Fibroblast of lung (primary cell): ENCODE measurements at places on chromosomes 12 and 14. TPM values are rescaled to one million over a fixed set of nuclear protein-coding genes. Genes with fewer than 3 reads are reported as not detected.
A peak's percentile ranks its signal among the peaks of the same experiment; 100 is the strongest.

- no peaks in the 10 kb centered on the region for H3K36me3 ChIP-seq
- no peaks in the 10 kb centered on the region for H3K4me1 ChIP-seq
- H3K27me3 ChIP-seq: no peaks in the 10 kb centered on the region
- DNase-seq: no peak
- no peak overlapping the region for H3K27ac ChIP-seq
- H3K4me3 ChIP-seq: no peak overlapping the region
Measured at GRCh38 chr14:98144964-98145363, 1127.0 kb downstream of the BCL11B start.

- H3K27me3 ChIP-seq: peaks cover 2% of the 10 kb centered on the region
- H3K4me1 ChIP-seq: no peaks in the 10 kb centered on the region
Measured at GRCh38 chr14:55238019-55238680, 33.1 kb upstream of the FBXO34 start.

DNA sequence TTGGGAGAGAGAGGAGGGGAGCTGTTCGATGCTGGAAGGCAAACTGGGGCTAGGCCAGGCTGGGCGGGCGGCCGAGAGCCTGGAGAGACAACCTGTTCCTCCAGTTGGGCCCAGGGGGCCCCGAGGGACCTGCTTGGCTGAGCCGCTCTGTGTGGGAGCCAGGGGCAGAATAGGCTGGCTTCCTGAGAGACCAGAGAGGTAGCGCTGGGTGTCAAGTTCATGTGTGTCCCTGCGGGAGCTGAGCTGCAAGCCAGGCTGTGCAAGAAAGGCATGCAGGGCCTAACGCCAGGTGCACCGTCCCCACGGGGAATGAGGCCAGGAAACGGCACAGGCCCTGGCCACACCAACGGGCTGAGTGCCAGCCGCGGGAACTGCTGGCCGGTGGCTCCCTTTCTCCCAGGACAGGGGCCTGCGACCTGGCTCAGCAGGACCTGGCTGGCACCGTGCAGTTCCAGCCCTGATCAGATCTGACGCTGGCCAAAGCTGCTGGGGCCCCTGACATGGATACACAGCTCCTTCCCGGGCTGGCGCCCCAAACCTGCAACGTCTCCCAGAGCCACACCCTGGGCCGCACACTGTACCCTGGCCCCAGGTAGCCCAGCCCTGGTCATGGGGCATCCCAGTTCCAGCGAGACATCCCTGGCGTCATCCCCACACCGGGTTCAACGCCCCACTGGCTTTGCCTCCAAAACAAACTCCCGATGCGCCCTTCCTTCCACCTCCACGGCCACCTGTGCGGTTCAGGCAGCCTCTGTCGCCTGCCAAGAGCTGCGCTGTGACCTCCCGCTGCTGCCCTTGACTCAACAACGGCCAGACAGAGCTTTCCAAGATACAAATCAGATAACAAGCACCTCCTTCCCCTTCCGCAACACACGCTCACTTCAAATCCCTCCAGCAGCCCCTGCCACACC, 65.0 kb downstream of the RFLNA start:
- DNase-seq: no peak
- H3K4me3 ChIP-seq: no peak overlapping the region
- no peaks in the 10 kb centered on the region for H3K27me3 ChIP-seq
- H3K4me1 ChIP-seq: no peaks in the 10 kb centered on the region

GRCh38 chr14:44893535-44893934, 68.2 kb downstream of the KLHL28 start:
- H3K27me3 ChIP-seq: no peaks in the 10 kb centered on the region
- H3K4me3 ChIP-seq: no peak overlapping the region
- H3K36me3 ChIP-seq: no peaks in the 10 kb centered on the region
- H3K27ac ChIP-seq: no peak overlapping the region
- peaks cover 7% of the 10 kb centered on the region for H3K4me1 ChIP-seq
- DNase-seq: no peak

- no peaks in the 10 kb centered on the region for H3K27me3 ChIP-seq
- no peaks in the 10 kb centered on the region for H3K4me1 ChIP-seq
- no peak overlapping the region for H3K4me3 ChIP-seq
- H3K36me3 ChIP-seq: no peaks in the 10 kb centered on the region
Measured at GRCh38 chr14:92309968-92310530, 12.9 kb upstream of the SLC24A4 start.

Gene FIGNL2
- 0.06 and 0.07 TPM in 2 replicates for polyA plus RNA-seq

DNA sequence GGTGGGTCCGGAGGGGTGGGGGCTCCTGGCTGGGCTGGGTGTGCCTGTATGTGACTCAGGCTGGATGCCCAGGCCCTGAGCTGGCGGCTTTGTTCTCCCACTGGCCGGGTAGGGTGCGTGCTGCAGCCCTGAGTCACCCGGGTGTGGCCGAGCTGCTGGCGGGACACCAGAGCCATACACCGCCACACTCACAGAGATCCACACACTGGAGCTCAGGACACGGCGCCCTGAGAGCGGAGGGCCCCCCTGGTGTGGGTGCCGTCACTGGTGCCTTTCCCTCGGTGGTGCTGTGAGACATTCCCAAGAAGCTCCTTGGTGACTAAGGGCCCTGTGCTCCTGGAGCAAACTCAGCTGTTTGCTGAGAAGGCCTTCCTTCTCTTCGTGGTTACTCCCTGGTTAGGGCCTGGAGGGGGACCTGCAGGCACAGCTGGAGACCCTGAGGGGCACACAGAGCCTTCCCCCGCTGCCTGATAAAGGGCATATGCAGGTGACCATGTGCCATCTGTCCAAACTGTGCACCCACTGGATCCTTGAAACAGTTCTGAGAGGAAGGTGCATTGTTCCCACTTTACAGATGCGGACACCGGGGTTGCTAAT, 44.3 kb downstream of the KRT80 start:
- peak; percentile 98 for DNase-seq
- no peak overlapping the region for H3K4me3 ChIP-seq
- H3K4me1 ChIP-seq: peaks cover 33% of the 10 kb centered on the region
- peak overlapping the region; percentile 96 for H3K27ac ChIP-seq
- H3K36me3 ChIP-seq: no peaks in the 10 kb centered on the region

- DNase-seq: peak; percentile 15
- H3K27me3 ChIP-seq: no peaks in the 10 kb centered on the region
- H3K4me1 ChIP-seq: no peaks in the 10 kb centered on the region
- no peak overlapping the region for H3K4me3 ChIP-seq
- no peaks in the 10 kb centered on the region for H3K36me3 ChIP-seq
- H3K27ac ChIP-seq: no peak overlapping the region
Measured at GRCh38 chr14:59132796-59133494, 55.5 kb upstream of the DAAM1 start.

DNA sequence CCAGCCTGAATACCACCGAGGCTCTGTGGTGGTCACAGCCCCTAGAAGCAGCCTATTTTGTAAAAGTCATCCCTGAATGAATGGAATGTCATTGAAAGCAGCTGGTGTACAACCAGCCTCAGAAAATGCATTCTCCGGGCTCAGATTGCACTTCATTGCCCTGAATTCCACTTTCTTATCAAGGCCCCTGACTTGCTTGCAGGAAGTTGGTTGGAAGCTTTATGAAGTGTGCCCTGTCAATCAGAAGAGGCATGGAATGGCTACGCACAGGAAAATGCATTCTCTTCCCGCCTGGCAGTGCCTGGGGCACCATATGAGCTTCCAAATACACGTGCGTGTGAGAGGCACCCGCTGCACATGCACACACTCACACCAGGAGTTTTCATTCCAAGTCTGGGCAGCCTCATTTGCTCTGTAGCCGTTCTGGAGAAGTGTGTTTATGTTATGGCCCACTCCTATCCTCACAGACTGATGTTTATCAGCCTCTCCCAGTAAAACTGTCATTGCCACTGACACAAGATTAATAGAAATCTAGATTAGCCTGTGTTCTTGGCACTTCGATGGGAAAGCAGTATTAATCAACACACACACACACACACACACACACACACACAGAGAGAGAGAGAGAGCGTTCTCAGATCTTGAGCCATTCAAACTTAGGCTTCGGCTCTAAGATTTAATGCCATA, 63.9 kb downstream of the NUAK1 start:
- no peak overlapping the region for H3K27ac ChIP-seq
- H3K4me1 ChIP-seq: peaks cover 22% of the 10 kb centered on the region
- H3K36me3 ChIP-seq: no peaks in the 10 kb centered on the region

DNA sequence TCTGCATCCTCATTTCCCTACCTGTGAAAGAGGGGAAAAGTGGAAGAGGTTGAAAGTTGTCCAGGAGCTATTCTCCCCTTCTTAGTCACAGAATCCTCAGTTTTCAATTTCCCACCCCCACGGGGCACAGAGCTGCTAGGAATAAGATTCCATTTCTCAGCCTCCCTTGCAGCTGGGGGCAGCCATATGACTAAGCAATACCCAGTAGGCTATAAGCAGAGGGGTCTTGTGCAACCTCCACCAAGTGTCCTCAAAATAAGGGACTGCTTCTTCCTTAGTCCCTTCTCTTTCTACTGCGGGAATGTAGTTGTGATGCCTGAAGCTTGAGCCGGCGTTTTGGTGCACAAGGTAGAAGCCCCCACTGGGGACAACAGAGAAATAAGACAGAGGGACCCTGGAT, 40.9 kb downstream of the VWF start:
- H3K36me3 ChIP-seq: no peaks in the 10 kb centered on the region
- H3K27me3 ChIP-seq: no peaks in the 10 kb centered on the region
- H3K27ac ChIP-seq: no peak overlapping the region
- no peak overlapping the region for H3K4me3 ChIP-seq
- H3K4me1 ChIP-seq: peaks cover 14% of the 10 kb centered on the region

Gene RPS6KL1
- polyA plus RNA-seq: 0.52 and 1.4 TPM in 2 replicates

DNA sequence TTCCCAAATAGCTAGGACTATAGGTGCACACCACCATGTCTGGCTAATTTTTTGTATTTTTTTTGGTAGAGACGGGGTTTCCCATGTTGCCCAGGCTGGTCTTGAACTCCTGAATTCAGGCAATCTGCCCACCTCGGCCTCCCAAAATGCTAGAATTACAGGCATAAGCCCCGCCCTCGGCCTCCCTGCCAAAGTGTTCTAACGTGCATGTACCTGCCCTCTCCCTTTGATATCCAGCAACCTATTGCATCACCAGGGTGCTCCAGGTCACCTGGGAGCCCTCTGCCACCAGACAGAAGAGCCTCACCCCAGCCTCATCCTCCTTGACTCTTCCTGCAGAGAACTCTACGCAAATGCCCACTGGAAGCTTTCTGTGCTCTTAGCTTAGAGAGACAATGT, 2.2 kb upstream of the EML1 start:
- DNase-seq: no peak
- H3K36me3 ChIP-seq: no peaks in the 10 kb centered on the region
- H3K4me1 ChIP-seq: peaks cover 2% of the 10 kb centered on the region
- no peak overlapping the region for H3K27ac ChIP-seq
- H3K27me3 ChIP-seq: no peaks in the 10 kb centered on the region

Gene HOXC6
- 0.52 and 1.9 TPM in 2 replicates for polyA plus RNA-seq

- no peak overlapping the region for H3K27ac ChIP-seq
- H3K27me3 ChIP-seq: no peaks in the 10 kb centered on the region
- no peaks in the 10 kb centered on the region for H3K36me3 ChIP-seq
- DNase-seq: no peak
- no peaks in the 10 kb centered on the region for H3K4me1 ChIP-seq
Measured at GRCh38 chr12:102876883-102877282, 40.2 kb downstream of the PAH start.

- H3K27me3 ChIP-seq: no peaks in the 10 kb centered on the region
- no peak for DNase-seq
- no peaks in the 10 kb centered on the region for H3K36me3 ChIP-seq
- no peak overlapping the region for H3K4me3 ChIP-seq
- peaks cover 5% of the 10 kb centered on the region for H3K4me1 ChIP-seq
Measured at GRCh38 chr12:14959126-14959440, 2.3 kb downstream of the ARHGDIB start.

DNA sequence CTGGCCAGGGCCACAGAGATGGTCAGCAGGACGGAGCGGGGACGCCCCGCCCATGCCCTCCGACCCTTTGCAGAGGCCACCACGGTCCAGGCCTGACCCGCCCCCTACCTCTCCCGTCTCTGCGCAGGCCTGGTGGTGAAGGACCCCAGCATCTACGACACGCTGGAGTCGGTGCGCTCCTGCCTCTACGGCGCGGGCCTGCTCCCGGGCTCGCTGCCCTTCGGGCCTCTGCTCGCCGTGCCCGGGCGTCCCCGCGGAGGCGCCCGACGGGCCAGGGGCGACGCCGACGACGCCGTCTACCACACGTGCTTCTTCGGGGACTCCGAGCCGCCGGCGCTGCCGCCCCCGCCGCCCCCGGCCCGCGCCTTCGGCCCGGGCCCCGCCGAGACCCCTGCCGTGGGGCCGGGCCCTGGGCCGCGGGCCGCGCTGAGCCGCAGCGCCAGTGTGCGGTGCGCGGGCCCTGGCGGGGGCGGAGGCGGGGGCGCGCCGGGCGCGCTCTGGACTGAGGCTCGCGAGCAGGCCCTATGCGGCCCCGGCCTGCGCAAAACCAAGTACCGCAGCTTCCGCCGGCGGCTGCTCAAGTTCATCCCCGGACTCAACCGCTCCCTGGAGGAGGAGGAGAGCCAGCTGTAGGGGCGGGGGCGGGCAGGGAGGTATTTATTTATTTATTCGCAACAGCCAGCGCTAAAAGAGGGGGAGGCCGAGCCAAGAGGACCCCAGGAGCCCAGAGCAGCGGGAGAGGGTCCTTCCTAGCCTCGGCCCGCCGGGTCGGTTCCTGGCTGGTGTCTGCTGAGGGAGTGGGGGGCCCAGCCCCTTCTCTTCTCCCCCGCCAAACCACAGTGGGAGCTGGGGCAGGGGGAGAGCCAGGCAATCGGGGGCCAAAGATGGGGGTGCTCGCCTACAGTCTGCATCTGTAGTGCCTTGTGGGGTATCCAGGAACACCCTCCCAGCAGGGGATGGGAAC, 8.1 kb downstream of the TAMALIN start:
- no peak overlapping the region for H3K27ac ChIP-seq
- H3K36me3 ChIP-seq: no peaks in the 10 kb centered on the region
- H3K27me3 ChIP-seq: no peaks in the 10 kb centered on the region
- no peak for DNase-seq
- no peak overlapping the region for H3K4me3 ChIP-seq
- peaks cover 6% of the 10 kb centered on the region for H3K4me1 ChIP-seq

Gene TUBA1B
- polyA plus RNA-seq: 3,083 and 6,675 TPM in 2 replicates

Gene TTC8
- polyA plus RNA-seq: 44.2 and 49.4 TPM in 2 replicates

GRCh38 chr14:80387563-80387981, 176.3 kb upstream of the DIO2 start:
- no peak overlapping the region for H3K4me3 ChIP-seq
- H3K36me3 ChIP-seq: no peaks in the 10 kb centered on the region
- H3K27ac ChIP-seq: no peak overlapping the region
- H3K27me3 ChIP-seq: no peaks in the 10 kb centered on the region
- DNase-seq: peak; percentile 83
- H3K4me1 ChIP-seq: peaks cover 6% of the 10 kb centered on the region

GRCh38 chr12:49357103-49357678, 10.1 kb upstream of the SPATS2 start:
- H3K4me1 ChIP-seq: no peaks in the 10 kb centered on the region
- no peak overlapping the region for H3K4me3 ChIP-seq
- H3K36me3 ChIP-seq: no peaks in the 10 kb centered on the region
- DNase-seq: peak; percentile 51

- no peaks in the 10 kb centered on the region for H3K4me1 ChIP-seq
- H3K4me3 ChIP-seq: no peak overlapping the region
- no peak for DNase-seq
- no peak overlapping the region for H3K27ac ChIP-seq
- no peaks in the 10 kb centered on the region for H3K27me3 ChIP-seq
Measured at GRCh38 chr12:131592972-131593371, 117.9 kb upstream of the SFSWAP start.

Gene SPIC
- polyA plus RNA-seq: not detected in 2 replicates

GRCh38 chr14:79791055-79791732, 420.1 kb downstream of the DIO2 start:
- H3K27ac ChIP-seq: no peak overlapping the region
- no peaks in the 10 kb centered on the region for H3K4me1 ChIP-seq
- no peaks in the 10 kb centered on the region for H3K36me3 ChIP-seq
- no peak overlapping the region for H3K4me3 ChIP-seq
- H3K27me3 ChIP-seq: no peaks in the 10 kb centered on the region

- H3K4me1 ChIP-seq: no peaks in the 10 kb centered on the region
- no peak overlapping the region for H3K27ac ChIP-seq
- H3K4me3 ChIP-seq: no peak overlapping the region
- H3K27me3 ChIP-seq: peaks cover 5% of the 10 kb centered on the region
- H3K36me3 ChIP-seq: no peaks in the 10 kb centered on the region
Measured at GRCh38 chr14:102760496-102761193, 16.6 kb upstream of the TRAF3 start.
